Activated naive CD4-positive, alpha-beta T cell treated with anti-CD3 and anti-CD28 coated beads for 36 hours (primary cell): ENCODE measurements at places on chromosomes 5 and 9. TPM values are rescaled to one million over a fixed set of nuclear protein-coding genes. Genes with fewer than 3 reads are reported as not detected.
A peak's percentile ranks its signal among the peaks of the same experiment; 100 is the strongest.

The ARID3C gene
- 0.29 TPM for total RNA-seq

The GALNT12 gene
- 12.9 TPM for total RNA-seq

DNA sequence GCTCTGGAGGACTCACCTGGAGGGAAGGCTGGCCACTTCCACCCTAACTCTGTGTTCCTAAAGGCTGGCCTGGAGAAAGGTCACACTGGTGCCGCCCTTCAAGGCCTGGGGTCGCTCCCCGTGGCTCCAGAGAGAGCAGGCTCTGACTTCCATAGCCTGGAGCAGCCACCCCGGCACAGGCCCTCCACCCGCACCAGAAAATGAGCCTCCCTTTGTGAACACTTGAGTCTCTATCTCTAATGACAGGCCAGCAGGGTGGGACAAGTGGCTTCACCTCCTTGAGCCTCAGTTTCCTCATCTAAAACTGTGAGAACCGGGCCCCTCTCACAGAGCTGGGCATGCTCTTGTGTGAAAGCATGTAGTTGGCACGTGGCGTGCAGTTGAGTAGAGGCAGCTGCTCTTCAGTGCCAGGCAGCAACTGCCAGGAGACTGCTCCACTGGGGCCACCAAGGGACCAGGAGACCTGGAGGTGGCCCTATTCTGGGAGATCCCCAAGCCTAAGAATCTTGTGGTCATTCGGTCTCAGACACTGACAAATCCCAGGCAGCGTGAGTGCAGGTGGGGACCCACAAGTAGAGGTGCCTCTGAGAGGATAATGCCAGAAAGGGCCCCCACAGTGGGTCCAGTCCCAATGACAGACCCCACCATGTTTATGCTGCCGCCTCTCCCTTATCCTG, 56.7 kb upstream of the GARNL3 start:
- no peak overlapping the region for H3K27ac ChIP-seq
- H3K4me3 ChIP-seq, result no peak overlapping the region
- H3K4me1 ChIP-seq, result peaks cover 2% of the 10 kb centered on the region
- DNase-seq, result no peak

GRCh38 chr5:127101533-127101932, 28.2 kb upstream of the C5orf63 start:
- no peak for DNase-seq
- no peaks in the 10 kb centered on the region for H3K27me3 ChIP-seq
- H3K4me1 ChIP-seq, result peaks cover 7% of the 10 kb centered on the region
- no peak overlapping the region for H3K4me3 ChIP-seq
- H3K27ac ChIP-seq, result no peak overlapping the region

- peaks cover 56% of the 10 kb centered on the region for H3K27me3 ChIP-seq
- no peaks in the 10 kb centered on the region for H3K36me3 ChIP-seq
- H3K4me1 ChIP-seq, result peaks cover 14% of the 10 kb centered on the region
- peak; percentile 17 for DNase-seq
- H3K4me3 ChIP-seq, result no peak overlapping the region
- no peak overlapping the region for H3K27ac ChIP-seq
Observed at GRCh38 chr5:96431376-96432187, 1.5 kb downstream of the PCSK1 start.

GRCh38 chr5:16489322-16489791, 23.8 kb upstream of the ZNF622 start:
- H3K27ac ChIP-seq, result no peak overlapping the region
- H3K36me3 ChIP-seq, result no peaks in the 10 kb centered on the region
- H3K4me3 ChIP-seq, result no peak overlapping the region
- no peaks in the 10 kb centered on the region for H3K27me3 ChIP-seq
- peaks cover 15% of the 10 kb centered on the region for H3K4me1 ChIP-seq
- no peak for DNase-seq

DNA sequence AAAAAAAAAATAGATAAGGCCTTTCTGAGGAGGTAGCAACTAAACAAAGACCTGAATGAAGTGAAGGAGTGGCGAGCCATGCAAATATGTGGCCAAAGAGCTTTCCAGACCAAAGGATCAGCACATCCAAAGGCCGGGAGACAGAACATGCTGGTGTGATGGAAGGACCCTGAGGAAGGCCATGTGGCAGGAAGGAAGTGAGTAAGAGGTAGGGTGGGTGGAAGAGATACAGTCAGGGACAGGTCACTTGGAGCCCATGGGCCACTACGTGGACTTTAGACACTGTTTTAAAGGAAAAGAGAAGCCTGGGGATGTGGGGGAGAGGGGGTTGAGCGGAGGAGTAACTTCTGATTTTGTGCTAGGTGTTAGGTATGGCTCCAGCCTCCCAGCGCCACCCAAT, 31.3 kb downstream of the SPRY4 start:
- H3K27ac ChIP-seq, result no peak overlapping the region
- DNase-seq, result no peak

DNA sequence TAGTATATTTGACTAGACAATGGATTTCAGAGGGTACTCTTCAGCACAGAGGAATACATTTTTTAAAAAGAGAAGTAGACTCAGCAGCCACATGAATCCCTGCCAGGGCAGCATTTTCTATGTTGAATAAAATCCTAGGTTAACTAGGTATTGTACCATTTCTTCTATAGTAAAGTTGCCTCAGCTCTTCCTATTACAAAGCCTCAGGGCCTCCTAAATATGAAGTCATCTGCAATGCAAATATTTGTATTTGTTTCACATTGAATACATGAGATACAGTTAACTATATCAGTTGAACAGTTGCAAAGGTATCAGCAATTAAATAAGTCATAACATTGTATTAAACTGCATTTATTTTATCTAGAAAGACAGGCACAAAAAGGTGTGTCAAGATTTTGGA, 59.5 kb downstream of the NUDT12 start:
- H3K27ac ChIP-seq, result no peak overlapping the region
- peaks cover 4% of the 10 kb centered on the region for H3K27me3 ChIP-seq
- no peak for DNase-seq
- no peaks in the 10 kb centered on the region for H3K36me3 ChIP-seq
- H3K4me3 ChIP-seq, result no peak overlapping the region

GRCh38 chr5:120778491-120779484, 314.7 kb downstream of the PRR16 start:
- no peak overlapping the region for H3K27ac ChIP-seq
- H3K4me3 ChIP-seq, result no peak overlapping the region
- H3K36me3 ChIP-seq, result no peaks in the 10 kb centered on the region
- no peak for DNase-seq
- H3K4me1 ChIP-seq, result no peaks in the 10 kb centered on the region
- no peaks in the 10 kb centered on the region for H3K27me3 ChIP-seq

- no peak overlapping the region for H3K27ac ChIP-seq
- no peak overlapping the region for H3K4me3 ChIP-seq
- no peaks in the 10 kb centered on the region for H3K4me1 ChIP-seq
- H3K27me3 ChIP-seq, result no peaks in the 10 kb centered on the region
- H3K36me3 ChIP-seq, result no peaks in the 10 kb centered on the region
- DNase-seq, result no peak
Observed at GRCh38 chr5:122341087-122341486, 29.1 kb downstream of the SNCAIP start.

The FSTL4 gene
- total RNA-seq, result 0.29 TPM

The PCDHGA4 gene
- not detected for total RNA-seq

The WDR70 gene
- total RNA-seq, result 39.0 TPM

- no peaks in the 10 kb centered on the region for H3K27me3 ChIP-seq
- DNase-seq, result no peak
- no peaks in the 10 kb centered on the region for H3K36me3 ChIP-seq
- H3K4me1 ChIP-seq, result peaks cover 9% of the 10 kb centered on the region
Observed at GRCh38 chr5:107383414-107383813, 287.3 kb downstream of the EFNA5 start.
